Activated T-helper 17 cell treated with anti-CD3 and anti-CD28 coated beads, Interleukin-2, amount 50 U/mL, for 72 hours (primary cell): ENCODE measurements at places on chromosomes 5 and 9.

DNA sequence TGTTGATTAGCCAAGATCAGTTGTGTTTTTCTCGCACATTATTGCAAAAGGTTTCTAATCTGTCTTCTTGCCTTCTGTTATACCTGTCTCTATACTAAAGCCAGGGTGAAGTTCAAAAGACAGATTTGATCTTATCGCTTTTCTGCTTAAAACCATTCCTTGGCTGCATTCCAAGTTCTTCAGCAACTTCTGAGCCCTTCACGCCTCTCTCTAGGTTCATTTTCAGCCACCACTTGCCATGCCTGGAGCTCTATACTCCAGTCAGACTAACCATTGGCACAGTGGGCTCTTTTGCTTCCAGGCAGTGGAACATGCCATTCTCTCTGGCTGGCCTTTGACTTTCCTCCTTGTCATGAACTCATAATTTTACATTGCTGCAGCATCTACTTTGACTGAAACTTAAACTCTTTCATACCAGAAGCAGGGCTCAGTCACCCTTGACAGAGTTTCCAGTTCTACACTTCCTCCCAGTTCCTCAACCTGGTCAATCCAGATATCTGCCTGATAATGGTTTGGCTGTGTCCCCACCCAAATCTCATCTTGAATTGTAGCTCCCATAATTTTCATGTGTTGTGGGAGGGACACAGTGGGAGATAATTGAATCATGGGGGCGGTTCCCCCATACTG, 114.4 kb downstream of the SLC12A2 start:
- ATAC-seq = peak; percentile 58

- no peak for ATAC-seq
Measured at GRCh38 chr5:101658433-101658832, 637.7 kb downstream of the SLCO4C1 start.

- ATAC-seq = no peak
Measured at GRCh38 chr5:96218653-96219052, 214.4 kb downstream of the PCSK1 start.

- ATAC-seq = no peak
Measured at GRCh38 chr9:114603248-114603647, 7.8 kb upstream of the TMEM268 start.

DNA sequence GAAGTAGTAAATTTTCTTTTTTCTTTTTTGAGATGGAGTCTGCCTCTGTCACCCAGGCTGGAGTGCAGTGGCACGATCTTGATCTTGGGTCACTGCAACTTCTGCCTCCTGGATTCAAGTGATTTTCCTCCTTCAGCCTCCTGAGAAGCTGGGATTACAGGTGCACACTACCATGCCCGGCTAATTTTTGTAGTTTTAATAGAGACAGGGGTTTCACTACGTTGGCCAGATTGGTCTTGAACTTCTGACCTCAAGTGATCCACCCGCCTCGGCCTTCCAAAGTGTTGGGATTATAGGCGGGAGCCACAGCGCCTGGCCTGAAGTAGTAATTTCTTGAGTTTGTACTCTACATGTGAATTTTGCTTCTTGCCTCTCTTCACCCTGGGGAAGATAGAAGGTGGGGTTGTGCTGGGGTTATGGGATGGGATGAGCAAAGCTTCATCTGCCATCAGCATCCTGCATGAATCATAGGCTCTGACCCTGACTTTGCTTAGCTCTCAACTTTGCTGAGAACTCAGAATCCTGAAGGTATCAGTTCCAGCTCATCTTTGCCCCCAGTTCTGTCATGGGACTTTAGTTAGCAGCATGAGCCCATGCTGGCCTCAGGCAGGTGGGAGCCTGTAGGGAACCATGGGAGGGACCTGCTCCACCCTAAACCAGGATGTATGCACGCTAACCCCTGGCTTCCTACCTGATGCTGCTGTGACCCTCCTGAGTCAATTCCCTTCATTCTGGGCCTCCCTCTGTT, 9.3 kb upstream of the CCL21 start:
- ATAC-seq = no peak

DNA sequence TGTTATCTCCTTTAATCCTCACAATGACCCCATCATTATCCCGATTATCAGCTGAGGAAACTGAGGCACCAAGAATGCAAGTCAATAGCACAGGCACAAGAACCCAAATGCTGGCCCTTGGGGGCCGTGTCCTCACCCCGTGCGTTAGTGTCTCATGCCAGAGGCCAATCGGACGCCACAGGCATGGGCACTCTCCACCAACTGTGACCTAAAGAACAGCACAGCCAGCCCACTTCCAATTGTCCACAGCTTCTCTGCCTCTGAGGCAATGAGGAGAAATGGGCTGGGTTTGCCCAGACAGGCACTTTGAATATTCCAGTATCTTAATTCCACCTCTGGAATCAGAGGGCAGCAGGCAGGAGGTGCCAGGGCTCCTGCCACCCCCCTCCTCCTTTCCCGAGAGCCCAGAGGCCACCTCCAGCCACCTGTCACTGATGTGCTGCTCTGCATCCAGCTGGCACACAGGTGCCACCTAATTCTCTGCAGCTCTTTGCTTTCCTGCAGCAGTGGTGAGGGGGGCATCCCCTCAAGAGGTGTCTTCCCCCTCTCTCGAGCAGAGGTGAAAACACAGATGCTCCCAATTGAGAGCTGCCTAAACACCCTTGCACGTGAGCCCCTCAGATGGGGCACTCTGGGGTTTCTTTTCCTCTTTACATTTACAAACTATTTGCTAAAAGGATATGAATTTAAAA, 107.5 kb downstream of the ROR2 start:
- ATAC-seq = no peak
